Activated CD4-positive, alpha-beta T cell treated with anti-CD3 and anti-CD28 coated beads for 1 hour (primary cell): ENCODE measurements at places on chromosomes 12 and 14.

GRCh38 chr12:123107926-123108681 lies 42.8 kb downstream of the PITPNM2 start:
- no peak for DNase-seq

DNA sequence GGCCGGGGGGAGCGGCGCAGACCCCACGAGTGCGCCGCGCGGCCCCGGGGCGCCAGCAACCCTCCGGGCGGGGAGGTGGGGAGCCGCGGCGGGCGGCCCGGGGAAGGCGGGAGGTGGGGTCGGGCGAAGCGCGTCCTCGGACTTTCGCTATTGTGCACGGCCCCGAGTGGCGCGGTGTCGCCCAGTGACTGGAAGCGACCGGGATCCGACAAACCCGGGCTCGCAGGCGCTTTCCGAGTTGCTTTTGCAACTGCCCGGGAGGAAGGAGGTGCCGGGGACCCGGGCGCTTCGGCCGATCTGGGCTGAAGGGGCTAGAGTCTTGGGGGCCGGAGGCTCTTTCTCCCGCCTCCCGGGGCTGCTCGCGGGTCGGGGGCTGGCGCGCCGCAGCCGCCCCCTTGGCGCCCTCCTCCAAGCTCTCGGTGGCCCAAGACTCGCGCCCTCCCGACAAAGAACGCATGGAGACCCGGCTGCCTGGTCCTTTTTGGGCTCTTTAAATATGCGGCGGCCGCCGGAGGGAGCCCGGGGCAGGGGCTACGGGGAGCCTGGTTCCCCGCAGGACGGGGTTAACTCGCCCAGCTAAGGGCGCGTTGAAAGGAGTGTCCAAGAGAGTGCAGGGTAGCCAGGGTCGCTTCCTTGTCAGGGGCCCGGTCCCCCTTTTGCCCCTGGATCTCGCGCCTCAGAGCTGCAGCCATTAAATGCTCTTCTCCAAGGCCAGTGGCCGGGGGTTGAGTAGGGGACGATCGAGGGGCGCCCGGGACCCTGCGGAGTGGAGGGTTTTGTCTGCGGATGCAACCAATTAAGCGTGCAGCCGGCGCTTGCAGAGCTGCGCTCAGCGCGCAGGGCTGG lies 1.4 kb downstream of the HMGA2 start:
- no peak for DNase-seq

DNA sequence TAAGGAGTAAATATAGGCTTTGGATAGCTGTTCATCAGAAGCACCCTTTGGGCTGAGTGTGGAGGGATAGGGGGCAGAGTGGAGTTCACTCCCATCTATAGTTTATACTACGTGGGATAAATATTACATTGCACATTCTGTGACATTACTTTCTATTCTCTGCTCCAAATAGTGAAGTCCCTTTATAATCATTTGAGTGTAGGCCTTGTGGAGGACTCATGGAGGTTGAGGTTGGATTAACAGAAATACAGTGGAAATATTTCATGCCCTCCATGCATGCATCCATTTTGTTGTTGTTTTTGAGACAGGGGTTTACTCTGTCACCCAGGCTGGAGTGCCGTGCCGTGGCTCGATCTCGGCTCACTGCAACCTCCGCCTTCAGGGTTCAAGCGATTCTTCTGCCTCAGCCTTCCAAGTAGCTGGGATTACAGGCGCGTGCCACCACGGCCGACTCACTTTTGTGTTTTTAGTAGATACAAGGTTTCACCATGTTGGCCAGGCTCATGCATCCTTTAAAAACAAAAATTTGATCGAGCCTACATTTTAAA lies 1.4 kb downstream of the CHPT1 start:
- no peak for DNase-seq

GRCh38 chr12:93468008-93468371 lies 676 bp downstream of the MRPL42 start:
- DNase-seq: no peak
